ENCODE measurements at places on chromosomes 7 and 10.

DNA sequence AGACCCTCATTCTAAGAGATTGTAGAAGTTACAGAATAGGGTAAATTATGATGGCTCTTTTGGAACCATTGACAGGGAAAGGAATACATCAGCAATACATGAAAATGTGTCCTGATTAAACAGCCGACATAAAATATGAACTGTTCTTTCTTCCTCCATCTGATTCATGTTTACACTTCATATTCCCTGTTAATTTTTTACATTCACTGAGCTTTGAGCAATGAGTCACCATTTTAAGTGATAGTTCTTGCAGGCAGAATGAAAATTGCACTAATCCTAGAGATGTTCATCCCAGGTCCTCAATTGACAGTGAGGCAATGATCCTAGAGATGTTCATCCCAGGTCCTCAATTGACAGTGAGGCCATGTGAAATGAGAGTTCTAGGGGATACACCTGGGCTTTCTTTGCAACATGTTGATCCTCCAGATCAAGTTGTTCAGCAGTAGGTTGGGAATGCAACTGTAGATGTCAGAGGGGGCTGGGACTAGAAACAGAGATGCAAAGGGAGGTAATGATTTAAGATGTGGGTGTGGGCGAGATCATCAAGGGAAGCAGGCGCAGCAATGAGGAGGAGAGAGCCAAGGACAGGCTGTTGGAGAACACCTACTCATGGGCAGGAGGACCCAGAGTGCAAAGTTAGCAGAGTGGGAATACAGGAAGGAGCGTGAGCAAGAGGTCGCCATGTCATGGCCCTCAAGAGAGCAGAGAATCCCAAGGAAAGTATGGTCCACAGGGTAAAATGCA, 138.7 kb downstream of the ZNF365 start:
- DNase-seq: peak; percentile 51

- peak; percentile 72 for DNase-seq
Observed at GRCh38 chr10:59817773-59818172, 64.5 kb upstream of the MRLN start.

DNA sequence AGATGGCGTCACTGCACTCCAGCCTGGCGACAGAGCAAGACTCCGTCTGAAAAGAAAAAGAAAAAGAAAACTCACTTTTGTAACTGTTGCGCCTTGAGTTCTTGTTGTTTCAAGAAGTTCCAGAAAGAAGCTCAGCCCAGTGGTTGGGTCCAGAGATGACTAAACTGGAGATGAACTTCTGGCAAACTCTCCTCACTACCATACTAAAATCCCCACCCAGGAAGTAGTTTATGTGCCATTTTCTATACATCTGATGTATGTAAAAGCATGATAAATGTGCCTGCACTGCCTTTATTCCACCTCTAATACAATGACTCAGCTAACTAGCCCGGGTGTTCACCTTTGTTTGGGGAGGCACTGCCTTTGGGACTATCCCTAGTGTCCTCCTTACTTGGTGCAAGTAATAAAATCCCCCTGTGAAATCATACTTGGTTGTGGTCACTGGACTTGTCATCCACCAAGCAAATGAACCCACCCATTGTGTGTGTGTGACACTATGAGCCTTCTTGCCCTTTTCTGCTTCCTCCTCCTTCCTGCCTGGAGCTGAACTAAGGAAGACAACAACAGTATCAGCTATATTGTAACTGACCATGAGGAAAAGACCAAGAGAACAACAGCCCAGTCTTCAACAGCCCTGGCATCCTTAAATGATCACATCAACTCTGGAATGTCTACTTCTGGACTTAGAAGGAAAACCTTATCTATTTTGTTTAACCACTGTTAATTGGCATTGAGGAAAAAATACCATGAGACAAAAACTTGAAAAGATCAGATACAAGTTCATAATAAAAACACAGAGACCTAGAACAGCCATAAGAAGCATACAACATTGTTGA, 33.6 kb downstream of the JMJD1C start:
- DNase-seq: no peak

GRCh38 chr7:47444376-47445098, 137.4 kb downstream of the TNS3 start:
- DNase-seq: peak; percentile 39

GRCh38 chr10:70917226-70917625, 28.9 kb upstream of the PCBD1 start:
- DNase-seq: no peak

DNA sequence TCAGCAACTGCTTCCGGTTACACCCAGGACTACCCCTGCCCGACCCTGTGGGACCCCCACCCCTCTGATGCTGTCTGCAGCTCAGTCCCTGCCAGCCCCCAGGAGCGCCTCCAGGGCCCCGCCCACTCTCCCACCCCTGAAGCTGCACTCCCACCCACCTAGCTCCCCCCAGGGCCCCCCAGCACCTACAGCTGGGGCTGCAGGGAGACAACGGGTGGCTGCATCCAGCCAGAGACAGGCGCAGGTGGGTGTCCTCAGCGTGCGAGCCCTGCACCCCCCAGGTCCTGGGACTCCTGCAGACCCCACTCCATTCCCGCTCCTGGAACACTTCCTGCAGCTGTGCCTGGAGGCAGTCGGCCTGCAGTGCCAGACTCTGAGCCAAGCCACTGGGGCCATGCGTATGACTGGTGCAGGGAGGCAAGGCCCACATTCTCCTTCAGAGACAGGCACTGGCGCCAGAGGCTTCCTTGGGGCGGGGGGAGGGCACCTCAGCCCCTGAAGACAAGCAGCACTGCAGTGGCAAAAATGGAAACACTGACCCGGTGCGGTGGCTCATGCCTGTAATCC, 6.1 kb downstream of the CYP2W1 start:
- no peak for DNase-seq

DNA sequence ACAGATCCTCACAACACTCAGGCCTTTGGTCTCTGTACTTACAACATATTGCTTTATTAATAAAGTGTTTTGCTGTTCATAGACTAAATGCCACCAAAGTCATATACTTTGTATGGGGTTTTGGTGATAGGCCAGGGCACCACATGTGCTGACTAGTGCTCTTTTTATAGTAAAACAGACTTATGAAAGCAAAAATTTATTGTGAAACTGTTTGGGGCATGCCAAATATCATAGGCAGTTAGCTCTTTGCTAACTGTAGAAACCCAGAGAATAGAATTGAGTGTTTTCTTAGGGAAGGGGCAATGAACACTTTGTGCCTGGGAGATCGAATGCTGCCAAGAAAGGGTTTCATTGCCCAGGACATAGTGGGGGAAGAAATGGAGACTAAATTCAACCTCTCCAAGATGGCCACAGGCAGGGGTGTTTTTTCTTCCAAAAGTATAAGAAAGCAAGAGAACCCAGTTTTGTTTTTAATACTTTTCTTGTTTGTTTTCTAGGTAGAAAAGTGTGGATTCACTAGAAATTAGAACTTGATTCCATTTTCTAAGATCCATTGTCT, 142.7 kb downstream of the TRIL start:
- peak; percentile 62 for DNase-seq

- no peak for DNase-seq
Observed at GRCh38 chr10:72146071-72146470, 57.7 kb upstream of the SPOCK2 start.

DNA sequence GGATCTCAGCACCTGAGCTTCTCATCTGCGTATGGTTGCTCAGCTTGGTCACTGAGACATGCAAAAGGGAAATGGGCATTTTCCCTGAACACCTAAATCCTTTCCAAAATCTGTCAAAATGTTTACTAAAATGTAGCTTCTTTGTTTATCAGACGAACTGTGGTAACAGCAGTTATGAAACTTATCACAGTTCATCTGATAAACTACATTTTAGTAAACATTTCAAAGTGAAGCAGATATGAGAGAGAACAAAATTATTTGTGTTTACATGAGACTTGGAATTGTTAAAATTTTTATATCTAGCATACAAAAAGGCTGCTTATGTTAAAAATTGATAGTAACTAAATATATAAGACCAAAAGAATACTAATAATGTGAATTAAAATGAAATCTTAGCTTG, 573.4 kb upstream of the C7orf33 start:
- DNase-seq: no peak

- no peak for DNase-seq
Observed at GRCh38 chr7:136914016-136914415, 45.6 kb downstream of the CHRM2 start.

GRCh38 chr10:12564173-12564572, 214.8 kb downstream of the CAMK1D start:
- DNase-seq: peak; percentile 70

- no peak for DNase-seq
Observed at GRCh38 chr10:114593816-114594468, 64.1 kb downstream of the ABLIM1 start.

- DNase-seq: no peak
Observed at GRCh38 chr10:36263871-36264270, 621.8 kb upstream of the FZD8 start.

DNA sequence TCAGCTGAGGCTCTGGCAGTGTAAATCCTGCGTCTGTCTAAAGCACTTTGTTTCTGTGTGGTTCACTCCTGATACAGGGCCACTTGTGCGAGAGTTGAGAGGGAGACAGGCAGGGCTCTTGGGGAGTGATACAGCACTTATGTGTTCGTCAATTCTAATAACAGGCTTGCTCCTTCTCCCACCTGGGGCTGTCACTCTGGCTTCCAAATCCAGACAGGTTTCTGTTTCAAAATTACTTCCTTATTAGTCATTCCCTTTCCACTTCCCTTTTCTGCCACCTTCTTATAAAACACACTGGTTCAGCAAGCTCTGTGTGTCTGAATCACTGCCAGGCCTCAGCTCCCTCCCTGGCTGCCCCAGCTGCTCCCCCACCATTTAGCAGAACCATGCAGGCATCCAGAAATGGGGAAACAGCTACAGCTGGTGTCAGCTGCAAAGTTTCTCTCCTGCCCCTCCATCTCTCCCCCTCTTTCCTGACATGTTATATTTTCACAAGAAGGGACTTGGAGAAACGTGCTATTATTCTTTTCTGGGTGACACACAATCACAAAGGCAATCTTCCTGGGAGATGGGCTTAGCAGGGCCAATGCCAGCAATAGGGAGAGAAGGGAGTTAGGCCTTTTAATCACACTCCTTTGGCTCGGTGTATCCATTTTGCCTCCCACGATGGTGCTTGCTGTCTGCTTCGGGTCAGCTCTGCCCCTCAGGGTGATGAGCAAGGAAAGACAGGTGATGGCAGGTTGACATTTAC, 58.4 kb upstream of the ZNRF2 start:
- DNase-seq: peak; percentile 64

DNA sequence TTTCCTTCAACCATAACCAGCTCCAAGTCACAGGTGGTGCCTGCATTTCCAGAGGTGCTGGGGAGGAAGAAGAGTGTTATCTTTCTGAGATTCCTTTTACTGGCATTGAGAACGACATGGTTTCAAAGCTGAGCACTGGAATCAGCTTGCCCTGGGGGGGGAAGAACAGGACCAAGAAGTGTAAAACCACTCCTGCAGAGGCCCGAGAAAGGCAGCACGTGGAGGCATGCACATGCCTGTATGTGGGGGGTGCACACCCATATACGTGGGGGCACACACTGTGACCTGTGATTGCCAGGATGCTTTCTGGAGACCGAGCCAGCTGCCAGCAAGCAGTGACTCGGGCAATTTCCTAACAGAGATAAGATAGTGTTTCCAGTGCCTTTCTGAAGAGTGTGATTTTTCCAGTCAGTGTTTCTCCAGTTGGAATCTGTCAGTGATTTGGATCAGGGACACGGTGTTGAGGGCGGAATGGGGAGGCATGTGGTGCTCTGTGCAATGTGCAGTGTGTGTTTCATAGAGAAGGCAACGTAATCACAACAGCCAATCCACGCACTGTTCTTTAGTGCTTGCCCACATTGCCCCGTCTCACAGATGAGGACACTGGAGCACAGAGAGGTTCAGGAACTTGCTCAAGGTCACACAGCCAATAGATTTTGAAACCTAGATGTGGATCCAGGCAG, 4.2 kb downstream of the LRRC27 start:
- no peak for DNase-seq

- DNase-seq: peak; percentile 66
Observed at GRCh38 chr7:43038254-43038653, 74.2 kb upstream of the HECW1 start.

- peak; percentile 52 for DNase-seq
Observed at GRCh38 chr7:92699560-92699959, 109.4 kb upstream of the FAM133B start.

GRCh38 chr10:19756919-19757318, 59.3 kb upstream of the PLXDC2 start:
- no peak for DNase-seq

DNA sequence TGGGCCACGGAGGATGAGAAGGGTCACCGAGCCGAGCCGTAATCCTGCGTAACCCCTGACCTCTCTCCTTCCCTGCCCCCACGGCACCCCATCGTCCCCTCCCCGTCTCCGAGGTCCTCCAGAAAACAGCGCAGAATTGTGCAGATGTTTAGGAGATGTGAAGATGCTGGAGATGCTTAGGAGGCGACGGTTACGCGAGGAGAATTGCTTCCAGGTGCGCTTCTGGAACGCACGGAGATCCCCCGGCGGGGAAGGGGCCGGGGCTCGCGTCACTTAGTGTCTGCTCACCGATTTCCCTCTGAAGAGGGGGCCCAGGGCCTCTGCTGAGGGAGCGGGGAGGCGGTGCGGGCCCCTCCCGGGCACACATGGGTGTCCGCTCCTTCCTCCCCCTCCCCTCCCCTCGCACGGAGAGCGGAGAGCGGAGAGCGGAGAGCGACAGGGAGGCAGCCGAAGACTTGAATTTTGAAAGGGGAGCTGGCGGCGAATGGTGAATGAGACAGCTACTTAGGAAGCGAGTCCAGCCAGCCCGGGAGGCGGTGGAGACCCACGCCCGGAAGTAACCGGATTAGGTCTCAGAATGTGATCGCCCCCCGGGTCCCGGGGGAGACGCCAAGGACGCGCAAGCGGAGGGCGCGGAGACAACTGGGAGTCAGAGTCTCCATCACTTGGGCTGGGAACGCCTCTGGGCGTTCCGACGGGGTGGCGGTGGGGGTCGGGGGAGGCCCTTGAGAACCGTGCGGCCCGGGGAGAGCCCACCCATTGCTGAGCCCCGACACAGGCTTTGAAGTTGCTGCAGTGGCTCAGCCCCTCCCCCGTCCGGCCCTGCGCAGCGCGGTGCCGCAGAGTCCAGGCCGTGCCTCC, 8.7 kb upstream of the EN2 start:
- no peak for DNase-seq

- no peak for DNase-seq
Observed at GRCh38 chr10:127836966-127837365, 55.8 kb downstream of the CLRN3 start.

DNA sequence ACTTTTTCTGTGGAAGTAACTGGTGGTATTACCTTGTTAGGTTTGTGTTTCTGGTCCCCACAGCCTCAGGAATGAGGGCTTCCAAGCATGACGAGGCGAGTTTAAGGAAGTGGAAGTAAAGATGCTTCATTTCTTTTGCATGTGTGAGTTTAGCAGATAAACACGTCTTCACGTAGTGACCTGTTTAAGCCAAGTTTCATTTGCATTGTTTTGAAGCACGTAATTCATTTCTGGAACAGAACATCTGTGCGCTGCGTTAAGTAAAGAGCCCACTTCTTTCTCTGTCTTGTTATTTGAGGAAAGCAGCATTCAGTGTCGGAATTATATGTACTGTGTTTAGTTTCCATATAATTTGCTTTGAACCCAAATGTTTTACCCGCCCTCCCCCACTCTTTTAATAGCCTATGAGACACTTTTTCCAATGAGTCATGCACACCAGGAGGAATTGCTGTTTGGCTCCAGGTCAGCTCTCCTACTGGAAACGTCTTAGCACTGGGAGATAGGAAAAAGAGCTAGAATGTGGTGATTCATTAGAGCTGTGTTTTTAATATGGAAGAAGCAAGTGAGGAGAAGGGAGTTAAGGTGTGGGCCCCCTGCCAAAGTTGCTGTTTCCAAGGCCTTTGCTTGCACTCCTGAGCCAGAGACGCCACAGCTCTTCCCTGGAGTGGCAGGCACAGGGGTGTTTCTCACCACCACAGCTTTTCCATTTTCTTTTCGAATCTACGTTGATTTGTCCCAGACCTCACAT, 36.7 kb downstream of the BTBD16 start:
- DNase-seq: peak; percentile 99

- DNase-seq: no peak
Observed at GRCh38 chr10:77955136-77955535, 28.6 kb upstream of the DLG5 start.
